H9 (cell line): ENCODE measurements at places on chromosomes 2 and 18. TPM values are rescaled to one million over a fixed set of nuclear protein-coding genes. Genes with fewer than 3 reads are reported as not detected.

GRCh38 chr18:8946066-8946838 lies 156.2 kb upstream of the NDUFV2 start:
- no peak for DNase-seq

The DSG1 gene
- not detected in 2 replicates for total RNA-seq

The CIB4 gene
- not detected in 2 replicates for total RNA-seq

DNA sequence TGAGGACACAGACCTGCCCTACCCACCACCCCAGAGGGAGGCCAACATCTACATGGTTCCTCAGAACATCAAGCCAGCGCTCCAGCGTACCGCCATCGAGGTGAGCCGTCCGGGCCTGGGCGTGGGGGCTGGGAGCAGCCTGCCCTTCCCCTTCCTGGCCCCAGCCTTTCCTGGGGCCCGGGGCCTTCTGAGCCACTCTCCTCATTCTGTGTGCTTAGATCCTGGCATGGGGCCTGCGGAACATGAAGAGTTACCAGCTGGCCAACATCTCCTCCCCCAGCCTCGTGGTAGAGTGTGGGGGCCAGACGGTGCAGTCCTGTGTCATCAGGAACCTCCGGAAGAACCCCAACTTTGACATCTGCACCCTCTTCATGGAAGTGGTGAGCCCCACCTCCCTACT lies 157.9 kb downstream of the DYSF start:
- peak; percentile 16 for DNase-seq

The SULT1C4 gene
- 0.86 and 0.96 TPM in 2 replicates for total RNA-seq

- DNase-seq = peak; percentile 73
These were observed at the start of gene CIDEA for GRCh38 chr18:12254136-12254819. CIDEA (plus strand) TSS chr18:12254361; CDS start chr18:12254384, 23 bp downstream.

GRCh38 chr2:62338111-62338510 lies 142.2 kb downstream of the B3GNT2 start:
- no peak for DNase-seq

The GCC2 gene
- 46.7 and 53.3 TPM in 2 replicates for total RNA-seq

The DPYSL5 gene
- total RNA-seq = 6.4 and 6.9 TPM in 2 replicates

The STON1 gene
- total RNA-seq = 4.9 and 5.5 TPM in 2 replicates

The FEV gene
- not detected in 2 replicates for total RNA-seq

- no peak for DNase-seq
These were observed 1.9 kb downstream of the DUSP2 start for GRCh38 chr2:96143231-96143847.

The GULP1 gene
- 124 and 140 TPM in 2 replicates for total RNA-seq

- no peak for DNase-seq
These were observed 65.3 kb upstream of the EPB41L5 start for GRCh38 chr2:119947535-119947934.

DNA sequence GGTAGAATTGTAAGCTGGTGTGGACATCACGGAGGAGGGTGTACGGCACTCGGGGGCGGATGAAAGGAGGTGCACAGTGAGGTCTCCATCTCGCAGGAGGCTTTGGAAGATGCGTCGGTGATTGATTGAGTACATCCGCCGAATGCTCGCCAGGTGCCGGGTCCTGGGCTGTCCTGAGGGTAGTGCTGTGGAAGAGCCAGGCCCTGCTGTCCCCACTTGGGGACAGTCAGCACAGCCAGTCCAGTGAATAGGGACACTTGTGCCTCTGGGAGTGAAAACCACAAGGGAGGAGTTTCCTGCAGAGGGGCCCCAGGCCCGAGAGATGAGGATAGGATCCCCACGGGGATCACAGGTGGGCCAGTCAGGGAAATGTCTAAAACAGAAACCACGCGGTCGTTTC lies 28.1 kb downstream of the MLPH start:
- DNase-seq = no peak

GRCh38 chr2:115414466-115414865 lies 972.0 kb downstream of the DPP10 start:
- no peak for DNase-seq

GRCh38 chr18:3283908-3284307 lies 22.0 kb downstream of the MYL12B start:
- DNase-seq = no peak

GRCh38 chr2:152395103-152395502 lies 60.1 kb downstream of the FMNL2 start:
- DNase-seq = no peak

The RAPGEF4 gene
- 1.4 and 1.5 TPM in 2 replicates for total RNA-seq

The CFAP65 gene
- 0.18 and 0.20 TPM in 2 replicates for total RNA-seq

- no peak for DNase-seq
These were observed 113.7 kb upstream of the SRD5A2 start for GRCh38 chr2:31694444-31694843.

DNA sequence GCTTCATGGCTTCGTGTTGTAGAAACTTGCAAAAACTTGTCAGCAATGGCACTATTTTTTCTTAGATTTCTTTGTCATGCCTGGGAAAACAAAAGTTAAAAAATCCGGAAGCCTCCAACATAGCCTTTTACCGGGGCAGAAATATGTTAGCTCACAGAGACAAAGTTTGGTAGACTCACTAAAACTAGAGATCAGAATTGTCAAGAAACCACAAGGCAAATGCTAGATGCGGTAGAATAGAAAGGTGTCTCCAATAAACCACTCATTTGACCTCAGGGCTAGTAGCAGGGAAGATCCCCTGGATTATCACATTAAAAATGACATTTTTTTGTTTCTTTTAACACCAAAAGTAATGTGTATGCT lies 405 bp downstream of the CASP10 start:
- DNase-seq = no peak

The CBLN2 gene
- not detected in 2 replicates for total RNA-seq

GRCh38 chr2:100031604-100032003 lies 110.8 kb downstream of the AFF3 start:
- no peak for DNase-seq

The CFAP53 gene
- 0.15 and 0.22 TPM in 2 replicates for total RNA-seq

- DNase-seq = peak; percentile 30
These were observed 78.0 kb downstream of the NDUFA10 start for GRCh38 chr2:239946864-239947728.

The SLC8A1 gene
- total RNA-seq = 1.7 and 1.9 TPM in 2 replicates

- DNase-seq = no peak
These were observed 315.5 kb downstream of the CELF4 start for GRCh38 chr18:37249895-37250618.

GRCh38 chr2:19442731-19443130 lies 84.3 kb upstream of the OSR1 start:
- no peak for DNase-seq

The TUBA3D gene
- 0.18 TPM in 1 of 2 replicates, not detected in the other for total RNA-seq

DNA sequence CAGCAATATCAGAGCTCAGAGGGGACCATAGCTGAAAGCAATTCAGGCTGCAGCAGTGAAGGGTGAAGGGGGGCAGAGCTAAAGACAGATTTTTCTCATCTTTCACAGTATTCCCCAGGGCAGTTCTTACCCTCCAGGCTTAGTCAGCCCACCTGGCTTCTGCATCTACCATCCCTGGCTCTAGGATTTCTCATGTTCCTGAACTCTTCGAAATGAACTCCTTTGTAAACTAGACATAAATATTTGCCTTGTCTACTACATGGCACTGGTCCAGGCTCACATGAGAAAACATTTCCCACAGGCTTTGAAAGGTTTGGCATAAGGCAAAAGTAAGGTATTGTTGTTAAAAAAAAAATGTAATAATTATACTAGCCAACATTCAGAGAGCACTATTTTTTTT lies 23.6 kb upstream of the NEB start:
- no peak for DNase-seq

The FAM110C gene
- 3.4 and 3.6 TPM in 2 replicates for total RNA-seq

The SDC1 gene
- total RNA-seq = 22.3 and 25.1 TPM in 2 replicates

The ACVR2A gene
- 13.4 and 14.5 TPM in 2 replicates for total RNA-seq

The TDRD15 gene
- not detected in 2 replicates for total RNA-seq

- DNase-seq = no peak
These were observed 1221.7 kb upstream of the ZEB2 start for GRCh38 chr2:145741636-145742035.

DNA sequence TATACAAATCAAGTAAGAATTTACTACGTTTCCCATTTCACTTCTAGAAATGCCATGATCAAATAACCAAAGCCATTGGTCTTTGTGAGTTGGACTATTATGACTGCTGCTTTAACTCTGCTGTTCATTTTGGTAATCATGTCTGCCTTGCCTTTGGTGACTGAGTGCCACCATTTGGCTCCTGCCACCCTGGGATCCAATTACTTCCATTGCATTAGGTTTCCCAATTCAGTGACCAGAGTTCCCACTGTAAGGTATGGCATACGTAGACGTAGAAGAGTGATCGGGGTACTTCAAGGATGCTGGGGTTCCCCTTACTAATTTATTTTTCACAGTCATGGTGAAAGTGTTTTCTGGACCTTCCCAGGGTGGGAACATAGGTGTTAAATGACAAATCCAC lies 90.1 kb downstream of the SPIRE1 start:
- no peak for DNase-seq

The NOL4 gene
- total RNA-seq = 0.74 and 0.81 TPM in 2 replicates

DNA sequence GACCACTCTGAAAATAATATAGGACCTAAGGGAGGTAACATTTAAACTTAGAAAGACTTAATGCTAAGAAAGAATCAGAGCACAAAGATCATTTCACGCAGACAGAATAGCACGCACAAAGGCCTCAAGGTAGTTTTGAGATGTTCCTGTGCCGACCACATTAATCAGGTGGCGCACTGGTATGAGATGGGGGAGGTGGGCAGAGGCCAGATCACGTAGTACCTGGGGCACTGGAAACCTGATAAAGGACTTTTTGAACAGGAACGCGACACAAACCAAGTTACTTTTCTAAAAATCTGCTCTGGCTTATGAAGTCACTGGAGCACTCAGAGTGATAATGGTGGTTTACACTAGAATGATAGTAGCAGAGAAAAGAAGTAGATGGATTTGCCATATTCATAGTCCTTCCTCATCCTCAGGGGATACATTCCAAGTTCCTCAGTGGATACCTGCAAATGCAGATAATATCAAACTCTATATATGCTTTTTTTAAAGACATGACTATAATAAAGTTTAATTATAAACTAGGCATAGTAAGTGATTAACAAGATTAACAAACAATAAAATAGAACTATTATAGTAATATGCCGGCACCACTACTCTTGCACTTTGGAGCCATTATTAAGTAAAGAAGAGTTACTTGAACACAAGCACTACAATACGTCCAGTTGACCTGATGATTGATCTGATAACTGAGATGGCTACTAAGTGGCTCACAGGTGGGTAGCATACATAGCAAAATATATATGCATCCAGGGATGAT lies 42.6 kb upstream of the CDCA7 start:
- no peak for DNase-seq

DNA sequence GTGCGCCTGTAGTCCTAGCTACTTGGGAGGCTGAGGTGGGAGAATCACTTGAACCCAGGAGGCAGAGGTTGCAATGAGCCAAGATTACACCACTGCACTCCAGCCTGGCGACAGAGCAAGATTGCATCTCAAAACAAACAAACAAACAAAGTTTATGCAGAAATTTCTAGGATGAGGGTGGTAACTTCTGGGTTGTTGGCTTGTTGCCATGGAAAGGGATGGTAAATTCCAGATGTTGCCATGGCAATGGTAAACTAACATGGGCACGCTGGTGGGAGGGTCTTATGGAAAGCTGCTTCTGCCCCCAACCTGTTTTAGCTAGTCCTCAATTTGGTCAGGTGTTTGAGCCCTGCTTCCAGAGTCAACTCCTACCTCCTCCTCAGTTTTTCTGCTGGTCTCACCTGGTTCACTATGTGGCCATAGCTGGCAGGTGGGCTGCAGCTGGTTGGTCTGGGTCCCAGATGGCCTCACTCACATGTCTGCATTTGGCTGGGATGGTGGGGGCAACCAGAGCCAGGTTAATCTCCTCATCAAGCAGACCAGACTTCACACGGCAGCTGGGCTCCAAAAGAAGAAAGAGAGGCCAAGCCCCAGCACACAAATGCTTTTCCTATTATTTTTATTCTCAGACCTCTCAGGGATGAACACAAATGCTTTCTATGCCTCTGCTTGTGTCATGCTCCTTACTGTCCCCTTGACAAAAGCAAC lies 26.6 kb upstream of the TEX44 start:
- DNase-seq = no peak

DNA sequence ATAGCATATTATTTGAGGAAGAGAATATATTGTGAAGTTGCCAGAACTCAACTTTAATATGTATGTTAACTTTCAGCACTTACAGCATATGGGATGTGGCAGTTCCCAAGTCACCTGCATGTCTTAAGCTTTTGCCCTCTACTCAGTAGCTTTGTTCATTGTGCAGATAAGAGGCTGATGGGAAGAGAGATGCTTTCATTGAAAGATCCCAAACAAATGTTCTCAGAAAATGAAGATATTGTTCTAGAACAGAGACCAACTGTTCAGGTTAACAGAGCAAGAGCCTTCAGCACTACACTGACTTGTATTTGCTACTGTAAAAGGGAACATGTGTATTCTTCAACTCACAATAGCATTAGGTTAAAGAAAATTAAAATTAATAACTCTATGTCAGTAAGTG lies 28.1 kb downstream of the GAREM1 start:
- DNase-seq = no peak
